ENCODE measurements at places on chromosomes 6 and 20.

DNA sequence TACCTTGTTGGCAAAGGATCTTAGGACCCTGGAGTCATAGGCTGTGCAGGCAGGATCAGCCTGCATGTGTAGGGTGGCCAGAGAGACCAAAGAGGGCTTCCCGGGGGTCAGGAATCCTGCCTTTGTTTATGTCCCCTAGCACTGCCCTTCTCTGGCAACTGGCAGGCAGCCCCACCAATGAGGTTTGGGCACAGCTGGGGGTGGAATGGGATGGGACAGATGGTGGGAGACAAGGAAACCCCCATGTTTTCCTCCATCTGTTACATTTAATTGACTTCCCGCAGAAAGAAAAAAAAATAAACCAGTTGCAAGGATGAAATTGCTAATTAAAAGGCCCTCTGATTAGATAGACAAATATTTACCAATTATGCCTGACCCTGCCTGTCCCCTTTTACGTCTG lies 27.6 kb downstream of the CD40 start:
- H3K36me3 ChIP-seq: no peaks in the 10 kb centered on the region
- H3K4me3 ChIP-seq: no peak overlapping the region
- DNase-seq: no peak

- peaks cover 12% of the 10 kb centered on the region for H3K27me3 ChIP-seq
- peak within 1 kb of the TSS; percentile 95 for H3K27ac ChIP-seq
- H3K4me3 ChIP-seq: peak within 1 kb of the TSS; percentile 89
Measured at GRCh38 chr6:35496841-35497570, at the start of gene TEAD3. Gene TEAD3 (minus strand): TSS chr6:35497079.

DNA sequence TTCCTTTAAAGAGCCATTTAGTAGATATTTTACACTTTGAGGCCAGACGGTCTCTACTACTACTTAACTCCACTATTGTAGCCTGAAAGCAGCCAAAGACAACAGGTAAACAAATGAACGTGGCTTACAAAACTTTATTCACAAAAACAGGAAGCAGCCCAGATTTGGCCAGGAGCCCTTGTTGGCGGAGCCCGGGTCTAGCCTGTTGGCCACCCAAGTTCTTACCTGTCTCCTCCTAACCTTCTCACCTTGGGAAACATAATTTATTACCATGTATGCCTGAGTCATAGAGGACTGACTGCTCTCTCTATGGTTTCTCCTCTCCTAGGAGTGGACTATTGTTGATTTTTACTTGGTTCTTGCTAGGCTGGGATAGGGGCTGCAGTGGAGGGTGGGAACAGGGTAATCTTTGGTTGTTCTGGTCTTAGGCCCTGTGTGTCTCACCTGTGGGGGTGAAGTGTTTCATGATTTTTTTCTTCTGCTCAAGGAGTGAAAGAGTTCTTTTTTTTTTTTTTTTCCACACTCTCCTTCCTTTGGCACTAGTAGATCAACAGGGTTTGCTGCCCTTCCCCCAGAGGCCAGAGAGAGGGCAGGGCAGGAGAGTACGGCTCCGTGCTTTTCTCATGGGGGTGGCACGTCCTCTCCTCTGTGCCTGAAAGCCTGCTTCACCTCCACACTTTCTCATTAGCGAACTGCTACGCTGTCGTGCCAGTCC lies 90.0 kb downstream of the RPP40 start:
- H3K27me3 ChIP-seq: no peaks in the 10 kb centered on the region
- H3K36me3 ChIP-seq: peaks cover 10% of the 10 kb centered on the region
- H3K4me1 ChIP-seq: no peaks in the 10 kb centered on the region
- H3K27ac ChIP-seq: no peak overlapping the region
- H3K4me3 ChIP-seq: no peak overlapping the region

DNA sequence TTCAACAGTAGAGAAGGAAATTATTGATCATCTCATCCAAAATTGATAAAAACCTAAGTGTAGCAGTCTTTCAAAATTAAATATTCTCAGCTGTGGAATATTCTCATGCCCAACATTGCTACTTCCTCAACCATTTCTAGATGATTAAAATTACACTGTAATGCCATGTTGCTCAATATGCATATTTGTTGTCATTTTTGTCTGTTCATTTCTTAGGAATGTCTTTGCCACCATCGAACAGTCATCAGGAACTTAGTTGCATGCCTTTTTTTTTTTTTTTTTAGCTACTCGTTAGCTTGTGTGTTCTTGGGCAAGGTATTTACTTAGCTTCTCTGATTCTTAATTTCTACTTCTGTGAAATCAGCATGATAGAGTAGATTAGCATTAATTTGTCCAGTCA lies 188.6 kb downstream of the DTNBP1 start:
- H3K4me1 ChIP-seq: peaks cover 74% of the 10 kb centered on the region
- peak overlapping the region; percentile 69 for H3K27ac ChIP-seq
- H3K36me3 ChIP-seq: peaks cover 12% of the 10 kb centered on the region
- no peak for DNase-seq
- no peaks in the 10 kb centered on the region for H3K27me3 ChIP-seq

DNA sequence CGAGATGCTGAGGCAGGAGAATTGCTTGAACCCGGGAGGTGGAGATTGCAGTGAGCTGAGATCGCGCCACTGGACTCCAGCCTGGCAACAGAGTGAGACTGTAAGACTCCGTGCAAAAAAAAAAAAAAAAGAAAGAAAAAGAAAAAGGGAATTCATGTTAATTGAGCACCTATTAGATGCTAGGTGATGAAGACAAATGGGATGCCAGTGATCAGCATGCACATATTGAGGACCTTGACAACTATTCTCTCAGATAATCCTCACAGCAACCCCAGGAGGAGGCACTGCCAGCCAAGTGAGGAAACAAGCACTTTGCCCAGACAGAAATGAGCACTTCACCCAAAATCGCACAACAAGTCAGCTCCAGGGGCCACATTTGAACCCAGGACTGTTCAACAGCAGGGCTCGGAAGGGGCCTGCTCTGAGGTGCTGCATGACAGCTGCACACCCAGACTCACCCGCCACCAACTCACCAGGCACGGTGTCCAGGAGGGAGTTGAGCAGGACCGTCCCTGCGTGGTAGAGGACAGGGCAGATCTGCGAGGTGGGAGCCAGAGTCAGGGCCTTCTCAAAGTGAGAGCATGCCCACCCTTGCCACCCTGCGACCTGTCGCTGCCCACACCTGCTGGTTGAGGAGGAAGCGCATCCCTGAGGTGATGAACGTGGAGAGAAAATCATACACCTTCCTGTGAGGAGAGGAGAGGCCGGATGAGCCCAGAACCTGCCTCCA lies 4.6 kb downstream of the PLTP start:
- H3K4me3 ChIP-seq: no peak overlapping the region
- no peak overlapping the region for H3K27ac ChIP-seq
- no peaks in the 10 kb centered on the region for H3K36me3 ChIP-seq

DNA sequence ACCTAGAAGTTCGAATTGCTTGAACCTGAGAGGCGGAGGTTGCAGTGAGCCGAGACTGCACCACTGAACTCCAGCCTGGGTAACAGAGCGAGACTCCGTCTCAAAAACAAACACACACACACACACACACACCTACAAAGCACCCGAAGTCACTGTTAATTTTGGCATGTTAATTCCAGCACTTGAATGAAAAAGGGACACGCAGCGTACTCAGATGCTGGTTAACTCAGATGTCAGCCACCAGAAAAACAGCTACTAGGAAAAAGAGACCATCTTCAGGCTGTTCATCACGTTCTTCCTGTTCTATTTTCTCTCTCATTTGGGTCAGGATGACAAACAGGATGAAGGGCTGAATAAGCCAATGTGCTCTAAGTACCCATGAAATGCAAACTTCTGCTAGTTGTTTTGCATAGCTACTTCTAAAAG lies 46.9 kb downstream of the BLOC1S5 start:
- no peak overlapping the region for H3K4me3 ChIP-seq
- H3K27ac ChIP-seq: no peak overlapping the region
- no peak for DNase-seq
- H3K4me1 ChIP-seq: no peaks in the 10 kb centered on the region

DNA sequence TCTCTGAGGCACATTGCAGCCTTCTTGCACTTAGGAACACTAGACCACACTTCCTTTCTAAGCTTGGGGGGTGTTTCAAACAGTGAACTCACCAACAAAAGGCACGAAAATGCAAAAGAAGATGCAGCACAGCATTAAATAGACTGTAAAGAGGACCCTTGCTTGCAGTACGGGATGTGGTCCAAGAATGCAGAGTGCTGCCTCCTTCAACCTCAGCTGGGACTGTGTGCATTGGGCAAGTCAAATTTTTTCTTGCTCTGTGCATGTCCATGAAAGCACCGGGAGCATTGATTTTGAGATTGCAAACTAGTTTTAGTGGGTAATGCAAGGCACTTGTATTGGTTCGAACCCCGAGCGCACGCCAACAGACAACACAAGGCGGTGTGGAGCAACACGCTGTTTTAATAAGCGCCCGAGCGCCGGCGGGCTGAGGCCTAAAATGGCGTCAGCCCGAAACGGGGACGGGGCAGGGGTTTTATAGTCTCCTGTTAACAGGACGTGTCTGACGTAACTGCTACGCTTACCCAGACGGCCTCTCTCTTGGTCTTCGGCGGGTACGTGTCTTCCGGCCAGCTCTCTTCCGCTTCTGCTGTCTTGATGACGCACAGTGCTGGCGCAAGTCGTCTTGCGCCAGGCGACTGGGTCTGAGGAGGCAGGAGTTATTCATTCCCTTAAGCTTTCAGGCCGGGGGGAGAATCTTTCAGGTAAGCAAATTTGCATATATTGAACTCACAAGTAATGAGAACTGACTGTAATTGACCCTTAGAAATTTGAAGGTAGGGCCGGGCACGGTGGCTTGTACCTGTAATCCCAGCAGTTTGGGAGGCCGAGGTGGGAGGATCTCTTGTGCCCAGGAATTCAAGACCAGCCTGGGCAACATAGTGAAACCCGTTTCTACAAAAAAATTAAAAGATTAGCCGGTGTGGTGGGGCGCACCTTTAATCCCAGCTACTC lies 18.7 kb upstream of the ZFP64 start:
- H3K36me3 ChIP-seq: no peaks in the 10 kb centered on the region
- DNase-seq: no peak
- H3K4me3 ChIP-seq: no peak overlapping the region
- no peaks in the 10 kb centered on the region for H3K4me1 ChIP-seq

DNA sequence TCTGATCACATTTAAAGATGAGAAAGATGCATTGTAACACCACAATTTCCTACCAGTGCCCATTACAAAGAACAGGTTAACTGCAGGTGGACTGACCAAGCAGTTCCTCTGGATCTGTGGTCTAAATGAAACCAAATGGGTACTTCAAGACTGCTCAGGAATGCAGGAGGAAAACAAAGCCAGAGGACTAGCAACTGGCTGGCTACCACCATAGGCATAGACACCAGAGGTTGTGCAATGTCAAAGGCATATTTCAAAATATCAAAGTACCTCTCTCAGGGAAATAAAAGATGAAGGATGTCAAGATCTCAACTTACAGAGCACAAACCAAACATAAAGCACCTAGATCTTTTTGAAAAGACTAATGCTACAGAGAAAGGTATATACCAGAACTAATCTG lies 65.5 kb downstream of the GMDS start:
- no peak overlapping the region for H3K4me3 ChIP-seq
- no peaks in the 10 kb centered on the region for H3K27me3 ChIP-seq

DNA sequence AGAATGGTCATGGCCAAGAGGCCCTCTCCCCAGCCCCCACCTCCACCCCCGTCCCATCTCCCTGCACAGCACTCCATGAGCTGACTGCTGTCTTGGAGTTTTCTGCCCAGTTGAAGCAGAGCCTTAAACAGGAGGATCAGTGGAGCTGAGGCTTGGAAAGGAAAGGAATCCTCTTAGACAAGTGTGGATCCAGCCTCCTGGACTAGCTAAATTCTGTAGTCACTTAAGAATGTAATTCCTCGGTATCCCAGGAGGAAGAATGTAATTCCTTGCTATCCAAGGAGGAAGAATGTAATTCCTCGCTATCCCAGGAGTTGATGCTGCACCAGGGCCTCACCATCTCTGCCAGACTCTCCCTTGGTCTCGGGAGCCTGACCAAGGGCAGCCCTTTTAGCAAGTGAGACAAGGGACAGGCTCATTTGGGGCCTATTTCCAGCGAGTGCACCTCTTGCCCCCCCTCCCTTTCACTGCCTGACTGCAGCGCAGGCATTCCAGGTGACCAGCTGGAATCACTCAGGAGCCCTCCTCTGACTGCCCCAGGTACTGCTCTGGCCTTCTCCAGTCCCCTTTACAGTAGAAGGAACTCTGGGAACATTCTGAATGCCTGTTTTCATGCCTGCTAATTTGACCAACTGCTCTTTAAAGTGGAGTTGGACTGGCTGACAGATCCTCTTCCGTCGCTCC lies 76.2 kb downstream of the TCP11 start:
- no peak for DNase-seq
- peak overlapping the region; percentile 71 for H3K27ac ChIP-seq
- no peak overlapping the region for H3K4me3 ChIP-seq
- H3K4me1 ChIP-seq: peaks cover 39% of the 10 kb centered on the region

DNA sequence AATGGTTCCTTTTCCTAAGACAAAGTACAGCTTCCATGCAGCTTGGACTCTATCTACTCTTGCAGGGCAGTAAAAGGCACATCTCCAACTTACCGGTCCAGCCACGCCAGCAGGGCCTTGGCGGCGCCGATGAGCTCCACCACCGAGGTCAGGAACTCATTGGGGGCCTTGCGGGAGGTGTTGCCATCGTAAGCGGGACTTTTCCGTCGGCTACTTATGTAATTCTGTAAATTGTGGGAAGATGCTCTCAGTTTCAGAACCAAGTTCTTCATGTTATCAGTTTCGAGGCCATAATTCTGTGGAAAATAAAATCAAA lies 68.5 kb downstream of the CNKSR3 start:
- H3K4me3 ChIP-seq: no peak overlapping the region
- peaks cover 24% of the 10 kb centered on the region for H3K4me1 ChIP-seq
- no peaks in the 10 kb centered on the region for H3K27me3 ChIP-seq
- H3K36me3 ChIP-seq: no peaks in the 10 kb centered on the region
- H3K27ac ChIP-seq: no peak overlapping the region
- no peak for DNase-seq

GRCh38 chr6:134170844-134171243 lies 118.4 kb upstream of the SLC2A12 start:
- peaks cover 45% of the 10 kb centered on the region for H3K4me1 ChIP-seq
- no peak for DNase-seq
- H3K27me3 ChIP-seq: no peaks in the 10 kb centered on the region

DNA sequence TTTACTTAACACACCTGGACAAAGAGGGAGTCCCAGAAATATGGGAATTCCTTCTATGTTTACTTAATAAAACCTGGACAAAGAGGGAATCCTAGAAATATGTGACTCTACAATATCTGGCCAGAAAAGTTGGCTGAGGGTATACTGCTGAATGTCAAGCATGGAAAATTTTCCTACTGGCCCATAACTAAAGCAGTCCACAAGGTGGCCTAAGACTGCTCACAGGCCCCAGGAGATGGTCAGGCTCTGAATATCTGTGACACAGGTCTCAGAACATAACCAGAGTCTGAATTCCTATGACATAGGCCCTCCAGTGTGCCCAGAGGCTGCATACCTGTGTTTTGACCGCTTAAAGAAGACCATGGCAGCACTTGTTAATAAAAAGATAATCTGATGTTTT lies 578.2 kb upstream of the NRSN1 start:
- no peaks in the 10 kb centered on the region for H3K36me3 ChIP-seq
- DNase-seq: no peak
- H3K4me1 ChIP-seq: no peaks in the 10 kb centered on the region
- H3K4me3 ChIP-seq: no peak overlapping the region
- no peak overlapping the region for H3K27ac ChIP-seq
- H3K27me3 ChIP-seq: no peaks in the 10 kb centered on the region

- peaks cover 89% of the 10 kb centered on the region for H3K4me1 ChIP-seq
- H3K27ac ChIP-seq: peak overlapping the region; percentile 98
- no peaks in the 10 kb centered on the region for H3K27me3 ChIP-seq
- no peak for DNase-seq
Measured at GRCh38 chr20:62924442-62925075, 1.7 kb downstream of the DIDO1 start.
